ENCODE measurements at places on chromosomes 5 and 9. TPM values are rescaled to one million over a fixed set of nuclear protein-coding genes. Genes with fewer than 3 reads are reported as not detected.
A peak's percentile ranks its signal among the peaks of the same experiment; 100 is the strongest.

SLC4A9 gene
- not detected for total RNA-seq

TRPM3 gene
- 0.45 TPM for total RNA-seq

CYLC2 gene
- not detected for total RNA-seq

PDGFRB gene
- 26.1 TPM for total RNA-seq

PIP5K1B gene
- total RNA-seq: 0.21 TPM

C5 gene
- total RNA-seq: 0.45 TPM

TAF1L gene
- total RNA-seq: 0.05 TPM

VDAC1 gene
- 504 TPM for total RNA-seq

FLT4 gene
- total RNA-seq: 0.75 TPM

DNA sequence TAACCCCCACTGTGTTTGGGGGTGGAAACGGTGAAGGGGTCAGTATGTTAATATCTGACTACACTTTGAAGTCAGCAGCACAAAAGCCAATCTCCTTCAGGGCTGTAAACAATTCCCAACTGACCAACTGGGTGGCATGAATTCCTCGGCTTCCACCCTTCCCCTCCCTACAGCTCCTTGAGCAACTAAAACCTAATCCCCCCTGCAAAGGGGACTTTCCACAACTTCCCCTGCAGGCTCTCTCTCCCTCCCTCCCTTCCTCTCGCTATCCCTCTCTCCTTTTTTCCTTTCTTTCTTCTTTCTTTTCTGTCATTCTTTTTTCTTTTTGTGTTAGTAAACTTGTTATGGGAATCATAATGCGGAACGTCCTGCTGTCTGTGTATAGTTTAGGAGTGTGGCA, 65.1 kb upstream of the PTCH1 start:
- DNase-seq: no peak

DNA sequence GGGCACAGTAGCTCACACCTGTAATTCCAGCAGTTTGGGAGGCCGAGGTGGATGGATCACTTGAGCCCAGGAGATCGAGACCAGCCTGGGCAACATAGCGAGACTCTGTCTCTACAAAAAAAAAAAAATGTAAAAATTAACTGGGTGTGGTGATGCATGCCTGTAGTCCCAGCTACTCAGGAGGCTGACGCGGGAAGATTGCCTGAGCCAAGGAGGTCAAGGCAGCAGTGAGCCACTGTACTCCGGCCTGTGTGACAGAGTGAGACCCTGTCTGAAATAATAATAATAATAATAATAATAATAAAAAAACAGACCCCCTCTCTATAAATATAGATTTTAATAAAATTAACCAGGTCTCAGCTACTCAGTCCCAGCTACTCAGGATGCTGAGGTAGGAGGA, 179.7 kb downstream of the AOPEP start:
- no peak for DNase-seq

DNA sequence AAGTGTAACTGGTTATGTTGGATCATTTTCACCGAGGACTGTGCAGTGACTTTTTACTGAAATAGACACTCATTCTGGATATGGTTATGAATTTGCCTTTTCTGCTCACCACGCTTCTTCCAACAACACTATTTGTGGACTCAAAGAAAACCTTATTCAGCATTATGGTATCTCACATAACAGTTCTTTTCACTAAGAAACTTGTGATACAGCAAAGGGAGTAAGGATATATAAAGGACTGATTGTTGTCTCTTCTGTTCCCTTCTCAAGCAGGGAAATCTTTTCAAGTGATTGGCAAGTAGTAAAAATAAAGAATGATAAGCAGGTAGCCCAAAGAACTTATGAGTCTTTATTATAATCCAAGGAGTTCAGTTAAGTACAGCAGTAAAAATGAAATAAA, 131.5 kb upstream of the SV2C start:
- DNase-seq: no peak

DNA sequence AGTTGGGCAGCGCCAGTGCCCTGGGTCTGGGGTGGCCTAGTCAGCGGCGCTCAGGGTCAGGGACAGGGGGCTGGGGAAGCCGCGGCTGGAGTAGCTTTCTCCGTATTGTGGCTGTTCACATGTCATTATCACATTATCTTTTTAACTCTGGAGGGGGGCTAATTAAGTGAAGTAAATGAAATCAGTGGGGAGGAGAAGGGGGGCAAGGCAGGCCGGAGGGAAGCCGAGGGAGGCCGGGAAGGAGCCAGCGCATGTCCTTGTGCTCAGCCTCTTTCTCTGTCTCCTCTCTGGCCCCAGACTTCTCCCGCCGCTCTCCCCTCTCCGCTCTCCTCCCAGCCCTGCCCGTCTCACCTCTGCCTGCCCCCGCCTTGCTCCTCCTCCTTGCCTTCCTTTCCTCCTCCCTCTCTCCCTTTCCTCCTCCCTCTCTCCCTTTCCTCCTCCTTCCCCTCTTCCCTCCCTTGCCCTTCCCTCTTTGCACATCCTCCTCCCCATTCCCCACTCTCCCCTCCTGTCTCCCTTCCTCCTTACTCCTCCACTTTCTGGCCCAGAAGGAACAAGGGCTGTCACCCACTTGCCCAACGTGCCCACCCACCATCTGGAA, 38.7 kb downstream of the ASS1 start:
- no peak for DNase-seq

- DNase-seq: no peak
Observed at GRCh38 chr9:104506565-104506964, 2.5 kb downstream of the OR13F1 start.

GRCh38 chr9:131748411-131748955, 8.6 kb upstream of the RAPGEF1 start:
- DNase-seq: no peak

DNA sequence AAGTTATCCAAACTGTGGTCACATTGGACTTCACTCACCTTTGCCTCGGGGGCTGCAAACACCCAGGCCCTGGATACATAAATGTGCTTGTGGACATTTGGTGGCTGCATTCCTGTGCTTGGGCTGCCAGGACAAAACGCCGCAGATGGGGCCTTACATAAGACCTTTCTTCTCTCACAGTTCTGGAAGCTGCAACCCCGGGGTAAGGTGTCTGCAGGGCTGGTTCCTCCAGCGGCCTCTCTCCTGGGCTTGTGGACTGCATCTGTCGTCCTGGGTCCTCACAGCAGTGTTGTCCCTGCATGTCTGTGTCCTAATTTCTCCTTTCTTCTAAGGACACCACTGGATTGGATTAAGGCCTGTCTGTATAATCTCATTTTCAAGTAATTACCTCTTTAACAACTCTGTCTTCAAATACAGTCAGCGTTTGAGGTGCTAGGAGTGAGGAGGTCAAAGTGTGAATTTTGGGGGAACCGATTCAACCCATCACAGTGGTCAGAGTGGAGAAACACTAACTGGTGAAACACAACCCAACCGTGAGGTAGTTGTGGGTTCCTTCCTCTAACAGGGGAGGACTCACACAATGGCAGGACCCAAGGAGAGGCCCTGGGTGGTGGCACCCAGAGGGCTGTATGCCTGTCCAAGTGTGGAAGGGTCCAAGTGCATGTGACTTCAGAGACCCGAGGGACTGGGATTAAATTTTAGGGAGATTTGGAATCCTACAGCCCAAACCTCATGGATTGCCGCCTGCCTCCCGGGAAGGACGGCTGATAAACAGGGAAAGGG, 415.6 kb downstream of the IRX2 start:
- DNase-seq: no peak

DNA sequence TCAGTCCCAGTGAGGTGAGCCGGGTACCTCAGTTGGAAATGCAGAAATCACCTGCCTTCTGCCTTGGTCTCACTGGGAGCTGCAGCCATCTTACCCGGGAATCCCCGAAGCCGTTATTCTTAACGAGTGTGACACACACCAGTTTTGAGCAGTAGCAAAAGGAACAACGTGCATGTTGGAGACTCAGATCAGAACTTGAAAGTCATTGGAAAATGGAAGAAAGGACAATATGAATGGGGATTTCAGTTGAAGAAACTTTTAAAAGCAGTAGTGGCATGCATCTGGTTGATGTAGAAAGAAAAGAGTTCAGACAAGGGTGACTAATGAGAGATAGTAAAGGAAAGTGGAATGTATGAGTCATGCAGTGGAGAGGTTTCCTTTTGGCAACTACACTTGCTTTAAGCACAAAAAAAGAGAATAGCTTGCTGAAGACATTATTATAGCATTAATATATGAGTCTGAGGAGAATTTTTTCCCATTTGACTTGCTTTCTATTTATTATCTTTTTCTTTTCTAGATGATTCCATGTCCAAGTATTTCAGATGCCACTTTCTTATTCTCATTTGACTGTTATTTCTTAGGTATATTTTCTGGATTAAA, 44.4 kb upstream of the ANKDD1B start:
- DNase-seq: peak; percentile 71

DNA sequence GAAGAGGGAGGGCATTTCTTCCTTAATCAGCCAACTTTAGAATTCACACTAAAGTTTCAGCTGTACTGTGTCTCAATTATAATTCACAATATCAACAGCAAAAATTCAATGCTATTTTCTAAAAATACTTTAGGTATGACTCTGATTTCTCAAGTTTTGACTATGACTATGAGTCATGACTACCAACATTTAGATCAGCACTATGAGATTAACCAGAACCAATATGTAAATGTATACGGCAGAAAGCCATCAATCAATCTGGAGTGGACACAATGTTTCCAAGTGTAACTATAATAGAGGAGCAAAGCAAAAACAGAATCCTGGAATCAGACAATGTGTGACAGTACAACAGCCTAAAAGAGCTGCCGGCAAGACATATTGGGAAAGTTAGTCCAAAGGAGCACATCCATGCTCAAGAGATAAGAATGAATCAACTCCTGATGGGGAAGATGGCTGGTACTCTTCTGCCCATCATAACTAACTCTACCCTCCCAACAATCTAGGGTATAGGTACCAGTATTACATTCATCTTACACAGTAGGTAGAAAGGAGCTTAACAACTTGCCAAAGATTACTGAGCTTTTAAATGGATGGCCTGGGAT, 294.4 kb downstream of the SEMA5A start:
- no peak for DNase-seq

DNA sequence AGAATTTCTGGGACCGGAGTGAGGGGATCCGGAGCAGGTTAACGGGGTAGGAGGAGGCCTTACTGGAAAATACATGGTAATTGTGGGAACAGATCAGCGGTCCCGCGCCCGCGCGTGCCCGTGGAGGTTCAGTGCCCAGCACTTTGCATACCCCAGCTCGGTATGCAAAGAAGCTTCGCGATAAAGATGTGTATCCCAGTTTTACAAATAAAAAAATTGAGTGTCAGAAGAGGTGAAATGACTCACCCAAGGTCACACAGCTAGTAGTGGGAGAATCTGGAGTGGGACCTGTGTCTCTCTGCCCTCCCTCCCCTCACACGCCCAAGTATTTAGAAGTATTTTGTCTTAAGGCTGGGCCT, 967 bp downstream of the NEURL1B start:
- no peak for DNase-seq

DNA sequence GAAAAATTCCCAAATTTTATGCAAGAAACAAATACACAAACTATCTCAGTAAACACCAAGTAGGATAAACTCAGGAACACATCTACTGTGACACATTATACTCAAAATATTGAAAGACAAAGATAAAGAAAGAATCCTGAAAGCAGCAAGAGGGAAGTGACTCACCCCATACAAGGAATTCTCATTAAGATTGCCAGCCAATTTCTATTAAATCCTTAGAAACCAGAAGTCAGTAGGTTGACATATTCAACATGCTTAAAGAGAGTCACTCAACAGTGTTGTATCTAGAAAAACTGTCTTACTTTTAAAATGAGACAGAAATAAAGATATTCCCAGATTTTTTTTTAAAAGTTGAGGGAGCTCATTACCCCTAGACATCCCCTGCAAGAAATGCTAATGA, 15.5 kb downstream of the SPATA31E1 start:
- no peak for DNase-seq

DNA sequence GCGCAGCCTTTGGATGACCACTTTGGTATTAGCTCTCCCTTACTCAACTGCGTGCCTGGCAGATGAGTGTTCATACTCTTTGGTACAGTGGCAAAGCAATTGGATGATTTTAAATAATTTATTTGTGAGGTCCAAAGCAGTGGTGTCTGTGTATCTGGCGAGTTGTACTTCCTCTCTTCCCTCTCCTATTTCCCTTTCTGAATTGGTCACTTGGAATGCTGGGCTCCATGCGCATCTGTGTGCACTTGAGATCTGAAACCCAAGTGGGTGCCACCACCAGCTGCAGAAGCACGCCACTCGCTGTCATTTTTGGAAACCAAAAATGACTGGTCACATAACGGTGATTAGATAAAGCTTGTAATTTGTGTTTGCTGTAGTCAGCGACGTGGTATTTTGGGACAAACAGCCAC, 386.0 kb upstream of the KLF4 start:
- peak; percentile 38 for DNase-seq

DNA sequence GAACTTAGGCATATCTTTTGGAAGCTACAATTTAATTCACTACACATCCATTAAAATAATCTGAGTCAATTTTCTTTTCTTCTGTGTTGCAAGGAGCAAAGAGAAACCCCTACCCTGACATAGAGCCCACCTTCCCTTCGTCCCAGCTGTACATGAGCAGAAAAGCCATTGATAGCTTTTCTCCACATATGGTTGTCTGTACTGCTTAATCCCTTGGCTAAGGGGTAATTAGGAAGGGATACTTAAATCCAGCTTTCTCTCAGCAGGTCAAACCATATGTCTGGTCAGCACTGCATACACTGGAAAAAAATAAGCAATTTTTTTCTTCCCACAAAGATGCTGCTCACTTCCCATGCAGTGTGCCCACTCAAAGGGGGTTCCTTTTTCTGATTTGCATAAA, 94.7 kb upstream of the RAD23B start:
- DNase-seq: no peak

- DNase-seq: no peak
Observed at GRCh38 chr9:126371007-126371870, 44.6 kb downstream of the MVB12B start.

DNA sequence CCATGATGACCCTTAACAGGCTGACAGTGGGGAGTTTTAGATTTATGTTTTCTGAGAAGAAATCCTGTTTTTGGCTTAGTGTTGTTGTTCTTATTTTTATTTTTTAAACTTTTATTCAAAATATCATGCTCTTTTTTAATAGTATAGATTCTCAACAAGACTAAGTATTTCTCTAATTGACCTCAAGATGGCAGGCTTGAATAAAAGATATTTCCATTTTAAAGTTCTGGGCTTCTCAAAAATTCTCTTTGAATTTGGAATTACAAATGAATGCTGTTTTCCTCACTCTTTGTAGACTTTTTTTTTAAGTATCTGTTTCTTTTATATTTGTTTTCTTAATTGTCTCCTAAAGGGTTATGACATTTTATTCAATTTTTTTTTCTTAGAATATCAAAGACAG, 50.0 kb upstream of the SH3GL2 start:
- DNase-seq: peak; percentile 18

DNA sequence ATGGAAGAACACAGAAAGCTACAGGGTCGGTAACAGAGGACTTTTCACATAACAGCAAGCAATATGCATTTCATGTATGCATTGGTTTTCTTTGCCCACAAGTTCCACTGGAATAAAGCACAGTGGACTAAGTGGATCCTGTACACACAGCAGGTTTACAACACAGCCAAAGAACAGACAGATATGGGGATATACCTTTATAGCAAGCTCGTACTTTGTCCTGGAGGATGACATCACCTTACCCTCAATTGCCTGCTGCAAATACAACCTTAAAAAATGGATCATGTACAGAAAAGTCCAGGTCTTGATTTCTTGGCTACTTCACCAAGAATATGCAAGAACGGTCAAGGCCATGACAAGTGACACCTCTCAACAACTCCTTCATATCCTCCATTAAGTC, 1445.5 kb downstream of the MAT2B start:
- no peak for DNase-seq
